Fibroblast of the aortic adventitia (primary cell): ENCODE measurements at places on chromosomes 2 and 18. TPM values are rescaled to one million over a fixed set of nuclear protein-coding genes. Genes with fewer than 3 reads are reported as not detected.

DNA sequence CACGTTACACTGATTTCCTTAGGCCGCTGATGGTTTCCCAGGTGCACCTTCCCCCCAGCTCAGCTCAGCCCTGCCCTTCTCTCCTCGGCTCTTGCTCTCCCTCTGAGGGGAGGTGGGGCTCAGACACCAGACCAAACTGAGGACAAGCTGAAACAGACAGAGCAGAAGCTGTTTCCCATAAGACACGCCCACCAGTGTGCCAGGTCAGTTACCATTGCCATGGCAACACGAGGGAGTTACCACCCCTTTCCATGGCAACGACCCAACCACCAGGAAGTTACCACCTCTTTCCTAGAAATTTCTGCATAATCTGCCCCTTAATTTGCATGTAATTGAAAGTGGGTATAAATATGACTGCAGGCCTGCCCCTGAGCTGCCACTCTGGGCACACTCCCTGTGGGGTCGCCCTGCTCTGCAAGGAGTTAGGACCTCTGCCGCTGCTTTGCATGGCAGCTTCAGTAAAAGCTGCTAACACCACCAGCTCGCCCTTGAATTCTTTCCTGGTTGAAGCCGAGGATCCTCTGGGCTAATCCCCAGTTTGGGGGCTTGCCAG is 120.9 kb upstream of the SMIM21 start:
- no peak for DNase-seq

DNA sequence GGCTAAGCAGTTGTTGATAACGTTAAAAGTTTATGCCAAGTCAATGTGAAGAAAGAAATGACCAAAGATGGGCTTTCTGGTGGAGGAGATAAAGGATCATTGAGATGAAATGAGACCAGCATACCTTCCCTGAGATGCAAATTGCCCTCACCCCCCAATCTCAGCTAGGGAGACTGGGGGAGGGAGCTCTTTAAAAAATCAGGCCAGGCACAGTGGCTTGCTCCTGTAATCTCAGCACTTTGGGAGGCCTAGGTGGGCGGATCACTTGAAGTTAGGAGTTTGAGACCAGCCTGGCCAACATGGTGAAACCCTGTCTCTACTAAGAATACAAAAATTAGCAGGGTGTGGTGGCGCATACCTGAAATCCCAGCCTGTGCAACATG is 30.9 kb upstream of the KCMF1 start:
- DNase-seq: no peak

- peak; percentile 67 for DNase-seq
Measured at GRCh38 chr2:96870626-96871255, 861 bp upstream of the SEMA4C start.

DNA sequence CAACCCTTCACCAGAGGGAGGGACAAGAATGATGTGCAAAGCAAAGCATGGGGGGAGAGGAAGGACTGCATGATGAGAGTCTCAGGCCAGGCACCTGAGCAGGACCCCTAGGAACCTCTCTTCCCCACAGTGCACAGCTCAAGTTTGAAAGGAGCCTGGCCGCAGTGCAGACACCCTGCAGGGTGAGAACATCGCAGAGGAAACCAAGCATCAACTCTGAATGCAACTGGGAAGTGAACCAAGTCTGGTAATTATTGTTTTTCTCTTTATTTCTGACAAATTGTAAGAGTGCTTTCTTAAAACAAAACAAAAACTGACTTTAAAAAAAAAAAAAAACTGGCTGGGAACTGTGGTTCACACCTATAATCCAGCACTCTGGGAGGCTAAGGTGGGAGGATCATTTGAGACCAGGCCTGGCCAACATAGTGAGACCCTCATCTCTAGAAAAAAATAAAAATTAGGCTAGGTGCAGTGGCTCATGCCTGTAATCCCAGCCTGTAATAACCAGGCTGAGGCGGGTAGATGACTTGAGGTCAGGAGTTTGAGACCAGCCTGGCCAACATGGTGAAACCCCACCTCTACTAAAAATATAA is 15.3 kb downstream of the NPC1 start:
- DNase-seq: no peak

- DNase-seq: peak; percentile 50
Measured at GRCh38 chr2:39571111-39571731, 94.5 kb upstream of the TMEM178A start.

GRCh38 chr18:30889519-30890301 is 152.8 kb downstream of the DSC3 start:
- no peak for DNase-seq

DNA sequence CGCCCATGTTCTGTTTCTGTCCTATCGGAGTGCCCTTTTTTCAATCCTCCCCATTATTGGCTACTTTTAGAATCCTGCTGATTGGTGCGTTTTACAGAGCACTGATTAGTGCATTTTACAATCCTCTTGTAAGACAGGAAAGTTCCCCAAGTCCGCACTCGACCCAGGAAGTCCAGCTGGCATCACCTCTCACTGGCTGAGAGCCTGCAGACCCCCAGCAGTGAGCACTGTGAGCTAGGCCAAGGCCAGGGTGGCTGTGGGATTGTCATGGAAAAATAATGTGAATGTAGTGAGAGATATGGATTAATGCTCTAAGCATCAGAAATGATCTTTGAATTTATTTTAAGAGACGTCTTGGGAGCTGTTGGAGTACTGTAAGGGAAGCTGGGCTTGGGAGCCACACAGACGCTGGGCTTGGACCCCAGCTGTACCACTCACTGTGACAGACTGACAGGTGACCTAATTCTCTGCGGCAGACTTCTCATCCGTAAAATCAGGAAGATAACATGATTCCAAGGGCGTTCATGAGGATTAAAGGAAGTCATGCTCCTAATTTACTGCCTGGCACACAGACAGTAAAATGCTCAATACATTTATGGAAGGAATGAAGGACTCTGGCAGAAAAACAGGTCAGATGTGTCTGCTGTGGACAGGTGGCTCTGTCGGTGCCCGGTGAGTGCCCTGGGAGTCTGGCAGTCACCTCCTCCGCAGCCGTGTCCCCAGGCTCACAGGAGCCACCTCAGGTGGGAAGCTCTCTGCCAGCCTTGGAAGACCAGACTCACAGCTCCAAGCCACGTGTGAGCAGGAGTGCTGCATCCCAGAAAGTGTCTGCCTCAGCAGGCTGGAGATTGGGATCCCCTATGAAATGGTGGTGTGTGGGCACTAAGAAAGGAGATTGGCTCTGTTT is 105.5 kb downstream of the FAM168B start:
- DNase-seq: no peak

DNA sequence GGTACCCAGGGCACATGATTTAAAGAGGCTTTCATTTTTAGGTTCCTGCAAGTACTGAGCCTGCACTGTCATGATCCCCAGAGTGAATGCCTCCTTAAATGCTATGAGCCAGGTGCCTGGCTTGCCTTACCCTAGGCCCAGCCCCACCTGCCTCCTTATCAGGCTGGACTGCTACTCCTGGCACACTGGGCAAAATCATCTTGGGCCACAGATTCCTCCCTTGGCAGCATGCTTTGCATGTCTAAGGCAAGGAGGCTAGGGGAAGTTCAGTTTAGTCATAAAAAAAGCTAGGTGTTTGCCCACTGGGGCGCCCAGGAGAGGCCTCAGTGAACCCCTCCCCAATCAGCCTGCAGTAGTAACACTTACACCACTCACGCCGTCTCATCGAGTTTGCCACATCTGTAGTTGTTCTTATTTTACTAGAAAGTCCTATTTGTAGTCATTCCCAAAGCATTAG is 45.1 kb downstream of the LBH start:
- DNase-seq: peak; percentile 31

- no peak for DNase-seq
Measured at GRCh38 chr2:160053946-160054345, 8.5 kb downstream of the PLA2R1 start.

GRCh38 chr2:113602869-113603466 is 24.1 kb upstream of the RABL2A start:
- DNase-seq: no peak

GRCh38 chr2:145587922-145588321 is 1068.0 kb upstream of the ZEB2 start:
- no peak for DNase-seq

GRCh38 chr2:98505971-98506664 is 61.5 kb downstream of the INPP4A start:
- no peak for DNase-seq

GRCh38 chr2:122023059-122023864 is 267.8 kb downstream of the TSN start:
- DNase-seq: peak; percentile 2

Gene HOXD9
- not detected in 2 replicates for total RNA-seq

Gene GYPC
- 38.7 and 62.7 TPM in 2 replicates for total RNA-seq

Gene ZNF521
- total RNA-seq: 35.7 and 48.6 TPM in 2 replicates

Gene ONECUT2
- total RNA-seq: under 0.01 TPM in 2 replicates

Gene CNNM3
- total RNA-seq: 2.2 and 6.9 TPM in 2 replicates

Gene CTLA4
- total RNA-seq: not detected in 2 replicates

Gene TAF4B
- total RNA-seq: 3.6 and 17.1 TPM in 2 replicates

Gene C18orf32
- 8.2 and 33.2 TPM in 2 replicates for total RNA-seq
